G401 (cell line): ENCODE measurements at places on chromosomes 5 and 9. TPM values are rescaled to one million over a fixed set of nuclear protein-coding genes. Genes with fewer than 3 reads are reported as not detected.

The FAM169A gene
- total RNA-seq, result 247 and 301 TPM in 2 replicates

The PCDHB5 gene
- total RNA-seq, result not detected in 2 replicates

The BASP1 gene
- not detected in 2 replicates for total RNA-seq

The CAMK4 gene
- under 0.01 TPM in 1 of 2 replicates, not detected in the other for total RNA-seq

The LHX2 gene
- 31.6 and 36.9 TPM in 2 replicates for total RNA-seq

The PCDHGA12 gene
- total RNA-seq, result not detected in 2 replicates

The LCN1 gene
- not detected in 2 replicates for total RNA-seq

The ST6GALNAC4 gene
- 31.9 and 32.8 TPM in 2 replicates for total RNA-seq

The ARHGEF39 gene
- total RNA-seq, result 12.3 and 12.4 TPM in 2 replicates

The C5orf46 gene
- total RNA-seq, result not detected in 2 replicates

The ALDH1B1 gene
- total RNA-seq, result 61.8 and 87.4 TPM in 2 replicates

- no peak for DNase-seq
Measured at GRCh38 chr5:91345461-91345860, 37.7 kb downstream of the ARRDC3 start.

DNA sequence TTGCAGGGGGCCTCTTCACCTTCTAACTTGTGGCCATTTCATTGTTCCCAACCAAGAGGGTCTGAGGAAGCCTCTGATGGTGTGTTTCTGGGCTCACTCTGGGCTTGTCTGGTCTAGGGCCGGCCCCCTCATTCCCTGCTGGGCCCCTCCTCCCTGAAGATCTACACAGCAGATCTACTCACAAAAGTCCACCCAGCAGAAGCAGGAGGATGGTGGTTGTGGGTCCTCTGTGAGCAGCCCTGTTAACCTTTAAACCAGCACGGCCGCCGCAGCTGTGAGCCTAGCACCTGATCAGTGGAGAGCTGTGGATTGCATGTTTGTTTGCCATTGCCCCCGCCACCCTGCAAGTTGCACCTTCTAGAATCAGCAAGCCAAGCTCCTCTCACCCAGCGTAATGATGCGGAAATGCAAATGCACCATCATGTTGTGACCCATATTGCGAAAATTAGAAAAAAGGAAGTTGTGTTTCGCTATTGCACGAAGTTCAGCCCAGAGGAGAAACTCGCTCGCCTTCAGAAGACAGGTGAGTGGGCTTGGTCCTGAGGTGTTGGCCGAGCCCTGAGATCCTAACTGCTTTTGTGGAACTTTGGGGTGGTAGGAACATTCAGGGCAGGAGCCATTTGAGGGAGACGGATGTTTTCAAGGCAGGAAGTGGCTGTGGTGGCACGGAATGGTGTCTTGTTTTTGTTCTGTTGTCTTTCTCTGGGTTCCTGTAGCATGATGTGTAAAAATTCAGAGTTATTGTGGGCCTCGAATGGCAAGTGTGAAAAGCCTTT is 16.7 kb downstream of the FGD3 start:
- DNase-seq, result no peak

DNA sequence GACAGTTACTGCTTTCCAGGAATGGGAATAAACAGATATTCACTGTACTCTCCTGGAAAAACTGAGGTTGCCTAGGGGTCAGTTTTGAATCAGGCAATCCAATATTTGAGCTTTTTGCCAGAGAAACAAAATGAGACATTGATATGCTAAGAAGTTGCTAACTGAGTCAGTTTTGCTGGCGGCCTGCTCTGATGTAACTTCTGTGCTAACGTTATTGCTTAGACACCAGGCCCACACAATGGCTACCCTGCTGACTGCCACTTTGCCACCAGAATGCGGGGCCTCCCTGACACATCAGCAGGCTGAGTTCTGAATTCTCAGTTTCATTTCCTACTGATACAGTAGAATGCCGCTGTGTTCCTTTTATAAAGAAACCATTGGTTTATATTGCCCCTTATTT is 18.2 kb upstream of the ZNF618 start:
- DNase-seq, result no peak

DNA sequence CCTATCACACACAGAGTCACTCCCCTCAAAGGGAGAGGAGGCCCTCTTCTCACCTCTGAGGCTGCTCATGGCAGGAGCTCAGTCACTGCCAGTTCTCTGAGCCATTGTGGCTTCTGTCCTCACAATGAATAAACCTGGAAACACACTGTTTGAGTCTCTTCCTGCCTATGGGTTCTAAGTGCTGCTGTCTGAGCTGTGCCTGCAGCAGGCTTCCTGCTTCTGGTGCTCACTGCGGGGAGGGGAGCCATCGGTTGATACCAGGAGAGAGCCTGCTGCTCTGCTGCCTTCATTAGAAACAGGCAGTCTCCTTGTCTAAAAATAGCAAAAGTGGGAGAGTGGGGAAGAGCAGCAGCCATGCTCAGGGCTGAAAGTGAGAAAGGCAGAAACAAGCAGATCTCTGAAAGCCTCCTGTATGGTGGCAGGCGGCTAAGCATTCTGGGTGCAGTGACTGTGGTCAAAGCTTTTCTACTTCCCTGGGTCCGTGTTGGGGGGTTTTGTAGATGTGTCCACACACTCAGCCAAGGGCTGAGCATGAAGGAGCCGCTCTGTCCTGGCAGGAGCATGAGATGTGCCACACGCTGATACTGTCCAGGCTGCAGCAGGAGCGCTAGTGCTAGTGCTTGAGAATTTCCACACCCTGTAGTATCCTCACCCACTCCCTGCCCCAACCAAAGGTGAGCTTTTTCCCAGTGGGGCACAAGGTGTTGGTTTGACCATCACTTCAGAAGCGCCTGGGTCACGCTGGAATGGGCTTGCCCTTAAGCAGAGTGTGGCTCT is 34.2 kb downstream of the PRKACG start:
- peak; percentile 87 for DNase-seq

- DNase-seq, result no peak
Measured at GRCh38 chr9:638152-638551, 203.3 kb upstream of the DMRT1 start.

DNA sequence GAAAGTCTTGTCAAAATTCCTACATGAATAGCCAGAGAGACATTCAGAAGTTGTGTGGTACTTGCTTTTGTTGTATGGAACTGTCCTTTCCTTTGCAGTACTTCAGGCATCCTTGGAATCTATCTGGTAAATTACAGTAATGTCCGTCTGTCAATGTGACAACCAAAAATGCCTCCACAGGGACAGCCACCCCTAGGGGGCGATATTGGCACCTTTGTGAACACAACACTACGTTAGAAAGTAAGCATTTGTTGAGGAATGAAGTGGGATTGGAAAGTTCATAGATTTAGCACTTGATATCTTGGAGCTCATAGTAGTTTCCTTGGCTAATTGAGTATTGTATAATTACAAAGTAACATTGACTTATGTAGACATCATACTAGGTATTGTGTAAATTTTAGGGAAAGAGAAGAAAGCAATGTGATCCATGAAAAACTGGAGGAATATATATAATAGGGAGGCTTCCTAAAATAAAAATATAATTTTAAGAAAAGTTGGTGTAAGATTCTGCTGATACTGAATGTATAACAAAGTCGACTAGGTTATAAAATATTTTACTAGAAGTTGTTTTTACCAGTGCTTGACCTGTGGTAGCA is 32.7 kb downstream of the TMEFF1 start:
- DNase-seq, result peak; percentile 24

- no peak for DNase-seq
Measured at GRCh38 chr5:102781359-102781758, 26.3 kb downstream of the PAM start.

DNA sequence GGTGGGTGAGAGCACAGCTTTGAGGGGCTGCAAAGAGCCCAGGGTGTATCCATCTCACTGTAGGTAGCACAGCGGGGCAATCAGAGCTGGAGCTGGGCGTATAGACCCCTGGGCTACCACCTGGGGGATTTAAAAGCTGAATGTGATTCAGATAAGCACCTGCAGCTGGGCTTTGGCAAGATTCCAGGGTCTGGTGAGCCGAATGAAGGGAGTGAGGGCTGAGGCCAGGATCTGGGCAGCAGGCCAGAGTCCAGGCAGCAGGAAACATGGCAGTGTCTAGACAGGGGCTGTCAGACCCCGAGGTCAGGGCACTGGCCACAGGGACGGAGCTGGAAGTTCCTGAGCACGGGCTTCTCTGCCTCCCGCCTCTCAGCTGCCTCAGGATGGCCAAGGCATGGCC is 8.7 kb downstream of the ASS1 start:
- DNase-seq, result peak; percentile 29

DNA sequence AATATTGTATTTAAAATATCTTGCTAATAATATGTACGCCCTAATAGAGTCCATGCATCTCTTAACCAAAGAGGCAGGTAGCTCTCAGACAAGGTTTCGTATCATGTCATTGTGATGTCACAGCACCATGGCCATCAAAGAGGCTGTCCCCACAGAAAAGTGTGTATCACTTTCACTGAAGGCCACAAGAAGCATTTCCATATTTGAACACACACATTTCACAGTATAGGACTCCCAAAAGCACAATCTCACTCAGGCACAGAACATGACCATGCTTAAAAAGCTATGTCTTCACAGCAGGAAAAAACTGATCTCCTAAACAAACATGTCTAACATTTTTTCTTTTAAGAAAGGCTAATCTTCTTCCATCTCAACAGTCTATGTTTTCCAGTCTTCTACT is 133.8 kb downstream of the DENND1A start:
- DNase-seq, result no peak

DNA sequence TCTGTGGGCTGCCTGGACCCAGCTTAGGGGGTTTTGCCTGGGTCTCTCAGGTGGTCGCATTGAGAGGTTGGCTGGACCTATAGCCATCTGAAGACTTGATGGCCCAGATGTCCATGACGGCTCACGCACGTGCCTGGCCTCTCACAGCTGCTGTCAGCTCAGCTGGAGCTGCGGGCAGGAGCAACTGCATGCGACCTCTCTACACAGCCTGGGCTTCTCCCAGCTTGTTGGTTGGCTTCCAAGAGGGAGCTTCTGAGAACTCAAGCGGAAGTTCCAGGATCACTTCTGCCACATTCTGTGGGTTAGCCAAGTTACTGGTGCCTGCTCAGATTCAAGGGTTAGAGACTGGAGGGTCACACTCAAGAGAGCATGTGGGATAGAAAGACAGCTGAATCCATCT is 99.2 kb downstream of the DAPK1 start:
- no peak for DNase-seq

DNA sequence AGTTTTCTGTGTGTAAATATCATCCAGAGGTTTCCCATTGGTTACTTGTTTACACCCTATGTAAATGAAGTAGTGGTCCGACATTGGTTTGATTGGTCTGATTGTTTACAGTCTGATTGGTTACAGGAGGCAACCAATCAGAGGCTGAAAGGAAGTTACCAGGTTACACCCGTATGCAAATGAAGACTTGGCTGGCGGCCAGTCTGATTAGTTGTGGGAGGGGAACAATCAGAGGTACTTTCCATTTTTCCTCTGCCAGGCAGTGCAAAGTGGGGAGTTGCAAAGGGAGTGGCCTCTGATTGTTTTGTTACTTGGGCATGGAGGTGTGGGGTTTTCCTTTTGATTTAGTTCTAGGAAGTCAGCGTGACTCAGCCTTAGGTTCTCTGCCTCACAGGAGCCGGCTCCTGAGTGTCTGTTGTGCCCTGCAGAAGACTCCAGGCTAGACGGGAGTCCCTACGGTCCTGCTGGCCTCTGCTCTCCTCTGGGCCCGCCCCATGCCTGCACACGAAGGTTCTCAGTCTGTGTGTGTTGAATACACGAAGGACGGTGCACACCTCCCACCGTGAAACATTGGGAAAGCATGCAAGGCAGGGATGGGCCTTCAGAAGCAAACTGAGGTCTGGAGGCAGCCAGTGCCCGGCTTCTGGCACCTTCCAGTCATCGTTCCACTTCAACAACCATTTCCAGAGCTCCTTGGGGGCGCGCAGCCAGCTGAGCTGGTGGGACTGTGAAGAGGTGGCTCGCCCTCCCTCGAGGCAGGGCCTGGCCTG is 42.9 kb downstream of the OLFM1 start:
- no peak for DNase-seq

GRCh38 chr5:132009706-132010405 is 1.6 kb downstream of the ACSL6 start:
- DNase-seq, result peak; percentile 42

GRCh38 chr9:90659650-90660364 is 17.2 kb upstream of the DIRAS2 start:
- no peak for DNase-seq

DNA sequence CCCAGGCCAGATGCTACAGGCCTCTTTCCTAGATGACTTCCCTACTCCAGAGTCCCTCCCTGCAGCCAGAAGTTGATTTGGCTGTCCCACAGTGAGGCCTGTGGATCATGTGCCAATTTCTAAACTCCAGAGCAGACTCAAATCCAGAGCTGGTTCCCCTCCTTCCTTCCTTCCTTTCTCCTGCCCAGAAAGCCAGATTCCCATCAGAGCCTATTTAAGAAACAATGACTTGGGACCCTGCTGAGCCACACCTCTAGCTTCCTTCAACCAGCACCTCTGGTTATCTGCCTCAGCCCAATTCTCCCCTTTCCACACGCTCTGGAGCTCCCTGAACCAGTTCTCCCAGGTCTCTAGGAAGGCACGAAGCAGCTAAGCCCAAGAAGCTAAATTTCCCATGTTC is 7.2 kb downstream of the FAM219A start:
- DNase-seq, result no peak

DNA sequence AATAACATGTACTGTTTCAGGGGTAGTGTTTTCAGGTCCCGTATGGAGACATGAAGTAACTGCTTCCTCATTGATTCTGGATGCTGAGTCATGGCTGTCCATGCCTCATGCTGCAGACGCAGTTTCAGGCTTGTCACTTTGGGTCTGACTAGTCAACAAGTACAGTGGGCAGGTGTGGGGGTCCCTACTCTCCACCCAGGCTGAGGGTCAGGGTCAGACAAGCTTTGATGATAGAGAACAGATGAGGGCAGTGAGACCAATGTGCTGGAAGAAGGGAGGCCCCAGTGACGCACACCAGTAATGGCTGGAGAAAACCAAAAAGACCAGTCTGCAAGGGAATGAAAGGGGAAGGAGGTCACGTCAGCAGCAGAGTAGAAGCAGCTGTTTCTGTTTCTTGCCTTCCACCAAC is 80.0 kb upstream of the NFIL3 start:
- no peak for DNase-seq

DNA sequence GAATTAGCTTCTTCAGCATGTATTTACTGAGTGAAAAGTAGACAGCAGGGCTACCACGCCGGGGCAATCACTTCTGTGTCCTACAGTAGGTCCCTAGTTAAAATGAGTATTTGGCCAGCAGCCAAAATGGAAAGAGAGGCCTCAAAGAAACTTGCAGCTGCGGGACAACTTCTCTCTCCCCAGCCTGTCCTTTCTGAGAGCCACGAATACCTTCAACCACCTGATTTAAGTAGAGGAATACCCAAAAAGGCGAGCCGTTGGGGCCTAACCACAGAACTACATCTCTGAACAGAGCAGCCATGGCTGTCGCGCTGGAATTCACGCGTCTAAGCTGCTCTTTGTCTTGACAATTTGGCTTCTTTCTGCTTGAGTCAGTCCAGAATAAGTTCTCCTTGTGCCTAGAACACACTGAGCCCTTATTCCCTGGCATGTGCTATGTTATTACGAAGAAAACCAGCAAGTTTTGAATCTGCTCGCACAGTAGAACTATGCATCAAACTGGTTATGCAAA is 43.8 kb upstream of the GOLPH3 start:
- no peak for DNase-seq

- no peak for DNase-seq
Measured at GRCh38 chr9:118473521-118473920, 769.3 kb downstream of the TLR4 start.

- DNase-seq, result no peak
Measured at GRCh38 chr9:91212596-91213243, 149.0 kb downstream of the AUH start.

GRCh38 chr5:97192580-97193354 is 9.7 kb upstream of the RIOK2 start:
- DNase-seq, result no peak

GRCh38 chr5:1666812-1667588 is 132.6 kb downstream of the MRPL36 start:
- DNase-seq, result no peak
